Hypothalamus (tissue), 51 donors: ENCODE measurements at places on chromosomes 7 and 10.
A peak's percentile ranks its signal among the peaks of the same experiment; 100 is the strongest.

DNA sequence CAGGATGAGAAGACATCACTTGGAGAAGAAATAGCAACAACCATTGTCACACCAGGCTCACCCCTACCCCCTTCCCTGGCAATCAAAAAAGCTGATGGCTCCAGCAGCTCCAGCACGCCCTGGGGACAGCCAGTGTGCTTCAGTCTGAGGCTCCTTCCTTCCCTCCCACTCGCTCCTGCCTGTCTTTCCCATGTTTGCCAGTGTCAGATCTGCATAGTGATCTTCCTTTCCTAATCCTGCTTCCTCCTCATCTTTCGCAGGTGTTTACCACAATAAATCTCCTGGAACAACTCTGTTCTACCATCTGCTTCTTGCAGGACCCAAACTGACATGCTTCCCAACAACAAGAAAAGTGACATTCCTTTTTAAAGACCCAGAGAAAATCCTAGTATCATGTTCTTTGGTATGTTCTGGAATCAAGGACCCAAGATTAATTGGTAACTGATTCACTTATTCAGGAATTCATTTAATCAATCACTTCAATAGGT, 57.1 kb downstream of the STEAP1B start:
- DNase-seq = no peak

DNA sequence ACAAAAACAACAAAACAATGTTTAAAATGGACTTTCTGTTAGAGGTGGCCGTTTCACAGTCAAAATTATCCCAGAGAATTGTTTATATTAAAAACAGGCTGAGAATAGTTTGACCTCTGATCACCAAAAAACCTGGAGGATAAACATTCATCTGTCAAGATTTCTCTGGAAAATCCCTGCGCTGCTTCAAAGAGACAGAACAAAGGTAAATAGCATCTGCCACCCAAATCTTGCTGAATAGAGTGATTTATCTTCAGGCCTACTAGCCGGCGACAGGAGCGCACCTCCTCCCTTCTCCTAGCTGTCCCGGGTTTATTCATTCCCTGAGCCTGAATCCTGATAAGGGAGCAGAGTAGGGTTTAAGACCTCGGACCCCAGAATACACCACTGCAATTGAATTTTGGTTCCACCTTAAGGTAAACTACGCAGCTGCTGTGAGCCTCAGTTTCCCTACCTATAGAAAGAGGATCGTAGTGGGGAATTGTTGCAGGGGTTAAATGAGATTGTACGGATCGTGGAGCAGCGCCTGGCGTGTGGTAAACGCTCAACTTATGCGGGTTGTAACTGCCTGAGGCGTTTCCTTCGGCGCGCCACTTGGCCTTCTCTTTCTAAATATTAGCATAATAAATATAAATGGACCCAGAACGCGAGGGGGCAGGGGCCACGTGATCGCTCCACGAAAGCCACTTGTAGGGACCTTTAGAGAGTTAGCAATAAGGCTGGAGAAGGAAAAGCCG, 498 bp upstream of the ST7 start:
- peak; percentile 36 for DNase-seq

GRCh38 chr7:18901351-18901750, 216.1 kb downstream of the TWIST1 start:
- no peak for DNase-seq

DNA sequence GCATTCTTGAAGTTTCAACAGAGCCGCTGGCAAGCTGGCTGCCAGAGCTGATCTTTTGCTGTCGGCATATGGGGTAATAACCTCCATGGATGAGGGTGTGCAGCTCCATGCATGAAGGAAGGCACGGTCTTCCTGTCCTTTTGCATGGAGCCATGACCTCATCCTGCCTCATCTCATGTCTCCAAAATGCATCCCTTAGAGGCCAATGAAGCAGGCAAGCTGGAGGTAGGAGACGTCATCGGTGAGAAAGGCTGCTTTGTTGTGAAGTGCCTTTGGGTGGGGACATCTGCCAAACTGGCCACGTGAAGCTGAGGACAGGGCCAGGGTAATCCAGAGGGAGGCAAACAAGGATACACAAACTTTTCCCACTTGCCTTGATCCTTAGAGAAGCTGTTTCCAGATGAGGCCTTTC, 161.5 kb upstream of the TBX20 start:
- DNase-seq = no peak

DNA sequence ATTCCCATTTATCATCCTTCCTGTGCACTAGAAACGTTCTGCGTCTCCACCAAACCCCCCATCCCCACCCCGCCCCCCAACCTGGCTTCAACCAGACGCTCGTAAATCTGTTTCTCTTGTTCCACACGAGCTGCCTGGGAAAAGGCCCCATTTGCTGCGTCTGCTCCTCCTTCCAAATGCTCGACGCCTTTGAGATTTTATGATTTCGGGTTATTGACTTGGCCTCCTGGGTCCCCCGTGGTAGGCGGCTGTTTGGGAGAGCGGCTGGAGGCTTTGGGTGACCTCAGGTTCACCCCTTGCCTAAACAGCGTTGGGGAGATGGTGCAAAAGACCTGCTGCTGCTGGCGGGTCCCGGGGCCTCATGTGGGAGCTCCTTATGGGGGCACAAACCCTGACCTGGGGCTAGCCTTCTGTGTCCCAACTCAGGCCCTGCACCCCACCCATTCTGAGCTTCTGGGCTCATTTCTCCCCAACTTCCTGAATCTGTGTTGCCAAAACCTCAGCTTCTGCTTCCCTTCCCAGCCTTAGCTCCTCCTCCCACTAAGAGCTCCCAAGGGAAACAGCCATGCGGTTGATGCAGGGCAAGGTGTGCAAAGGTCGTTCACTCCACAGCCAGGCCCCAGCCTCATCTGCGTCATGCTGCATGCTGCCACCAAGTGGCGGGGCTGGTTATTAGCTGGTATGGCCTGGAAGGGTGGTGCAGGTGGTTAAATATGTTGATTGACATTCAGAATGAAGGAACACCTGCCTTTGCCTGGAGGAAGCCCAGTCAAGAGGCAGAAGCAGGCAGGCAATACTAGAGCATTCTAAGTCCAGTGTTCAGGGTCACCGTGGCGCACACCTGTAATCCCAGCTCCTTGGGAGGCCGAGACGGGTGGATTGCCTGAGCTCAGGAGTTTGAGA, 49.1 kb upstream of the ELN start:
- DNase-seq = no peak

DNA sequence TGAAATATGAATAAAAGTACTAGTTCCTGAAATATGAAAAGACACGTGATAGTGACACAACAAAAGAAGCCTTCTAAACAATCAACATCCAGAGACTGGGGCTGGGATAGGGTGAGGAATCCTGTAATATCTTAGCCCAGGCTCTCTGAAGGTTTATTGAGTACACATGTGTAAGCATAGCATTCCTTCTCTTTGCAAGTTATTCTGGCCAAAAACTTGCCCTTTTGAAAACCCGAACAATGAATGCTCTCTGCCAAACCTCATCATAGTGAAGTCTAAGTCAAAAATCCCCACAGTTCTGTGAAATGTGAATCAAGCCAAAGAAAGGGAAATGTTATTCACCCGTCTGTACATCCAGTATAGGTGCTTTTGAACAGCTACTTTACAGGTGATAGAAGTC, 11.6 kb downstream of the SEMA3D start:
- no peak for DNase-seq

GRCh38 chr10:91576096-91576545, 56.8 kb downstream of the PPP1R3C start:
- no peak for DNase-seq

DNA sequence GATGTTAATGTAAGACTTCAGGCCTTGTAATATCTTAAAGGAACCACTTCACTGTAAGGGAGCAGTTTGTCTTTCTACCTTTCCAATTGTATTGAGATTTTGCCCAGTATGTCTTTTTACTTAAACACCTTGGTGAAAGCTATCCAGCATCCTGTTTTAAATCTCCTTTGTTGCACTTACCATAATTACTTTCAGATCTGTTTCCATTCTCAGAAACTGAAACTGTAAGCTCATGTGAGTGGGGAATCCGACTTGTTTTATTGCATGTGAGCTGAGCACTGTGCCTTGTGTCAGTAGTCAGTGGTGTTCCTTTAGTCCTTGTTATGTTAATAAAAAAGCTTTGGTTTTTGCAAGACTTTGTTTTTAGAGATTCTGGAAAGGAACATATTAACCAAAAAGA, 42.2 kb downstream of the BMPR1A start:
- no peak for DNase-seq

- no peak for DNase-seq
Observed at GRCh38 chr10:78304091-78305045, 270.7 kb downstream of the RPS24 start.

DNA sequence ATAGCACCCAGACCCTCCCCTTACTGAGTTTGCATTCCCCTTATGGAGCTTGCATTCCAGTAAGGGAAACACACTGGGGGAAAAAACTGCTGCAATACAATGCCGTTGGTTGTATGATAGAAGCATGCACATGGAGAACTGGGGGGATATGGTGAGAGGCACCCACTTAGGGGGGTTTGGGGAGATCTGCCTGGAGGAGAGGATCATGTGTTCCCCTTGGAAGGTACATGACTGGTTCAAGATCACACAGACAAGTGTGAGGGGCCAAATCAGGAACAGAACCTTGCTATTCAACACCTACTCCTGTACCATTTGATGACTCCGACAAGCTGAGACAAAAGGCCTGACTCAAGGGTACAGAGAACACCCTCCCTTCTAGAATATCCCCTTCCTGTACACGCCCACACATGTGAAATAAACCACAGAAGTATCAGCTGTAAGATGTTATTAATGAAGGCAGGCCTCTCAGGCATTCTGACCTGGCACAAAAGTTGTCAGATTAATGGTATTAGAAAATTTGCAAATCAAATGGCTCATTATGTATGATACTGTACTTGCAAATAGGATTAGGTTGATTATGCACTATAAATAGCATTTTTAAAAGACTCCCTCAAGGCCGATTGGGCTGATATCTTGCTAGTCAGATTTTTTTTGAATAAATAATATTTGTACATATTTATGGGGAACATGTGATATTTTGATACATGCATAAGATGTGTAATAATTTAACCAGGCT, 122.2 kb downstream of the NPY start:
- no peak for DNase-seq

- no peak for DNase-seq
Observed at GRCh38 chr10:35017608-35018007, 72.5 kb downstream of the CUL2 start.
